ENCODE measurements at places on chromosomes 2 and 18.

- DNase-seq, result no peak
Measured at GRCh38 chr2:200476836-200477235, 33.0 kb downstream of the KCTD18 start.

GRCh38 chr2:55048508-55049042 is 1.7 kb downstream of the RTN4 start:
- no peak for DNase-seq

- no peak for DNase-seq
Measured at GRCh38 chr2:21892140-21892539, 768.4 kb downstream of the TDRD15 start.

DNA sequence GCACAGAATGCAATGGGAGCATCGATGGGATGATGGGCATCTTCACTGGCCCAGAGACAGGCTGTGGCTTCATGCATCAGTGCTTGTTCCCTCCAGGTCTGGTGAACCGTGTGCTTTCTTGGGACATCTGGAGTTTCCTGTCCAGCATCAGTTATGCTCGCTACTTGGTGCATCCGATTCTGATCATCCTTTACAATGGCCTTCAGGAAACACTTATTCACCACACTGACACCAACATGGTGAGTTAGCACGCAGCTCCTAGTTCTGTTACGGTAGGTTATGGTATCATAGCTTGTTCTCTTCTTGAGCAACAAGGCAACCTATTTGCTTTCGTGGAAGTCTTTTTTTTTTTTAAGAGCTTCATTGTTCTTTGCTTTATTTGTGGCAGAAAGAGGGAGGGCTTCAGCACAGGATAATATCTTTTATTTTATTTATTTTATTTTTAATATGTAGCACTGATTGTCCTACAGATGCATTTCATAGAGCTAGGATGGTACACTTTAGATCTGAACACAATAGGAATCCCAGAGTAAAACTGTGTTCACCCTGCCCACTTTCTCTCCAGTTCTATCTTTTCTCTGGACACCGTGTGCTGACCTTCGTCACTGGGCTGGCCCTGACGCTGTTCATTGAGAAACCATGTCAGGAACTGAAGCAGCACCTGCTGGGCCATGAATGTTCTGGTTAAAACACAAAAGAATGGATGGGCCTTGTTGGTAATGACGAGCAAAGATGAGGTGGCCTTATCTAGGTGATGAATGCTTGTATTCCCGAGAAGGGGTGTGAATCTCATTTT is 71.2 kb upstream of the SEC11C start:
- DNase-seq, result no peak

- no peak for DNase-seq
Measured at GRCh38 chr2:108998911-108999310, 9.9 kb upstream of the EDAR start.

- DNase-seq, result no peak
Measured at GRCh38 chr2:68723181-68723580, 11.4 kb upstream of the ARHGAP25 start.

DNA sequence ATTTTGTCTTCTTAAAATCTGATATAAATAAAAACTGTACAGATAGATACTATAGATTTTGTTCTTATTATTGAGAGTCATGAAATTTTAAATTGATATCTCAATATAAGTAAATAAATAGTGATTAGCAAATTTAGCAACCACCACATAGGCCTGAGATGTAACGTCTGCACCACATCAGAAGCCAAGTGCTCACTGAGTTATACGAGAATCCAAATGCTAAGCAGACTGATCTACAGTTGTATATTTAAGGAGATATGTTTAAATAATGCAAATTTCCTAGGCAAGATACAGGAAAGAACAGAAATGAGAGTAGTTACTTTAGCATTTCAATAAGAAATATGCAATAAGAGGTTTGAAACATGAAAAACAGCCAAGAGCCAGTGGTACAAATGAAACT is 85.2 kb upstream of the UNC80 start:
- no peak for DNase-seq

DNA sequence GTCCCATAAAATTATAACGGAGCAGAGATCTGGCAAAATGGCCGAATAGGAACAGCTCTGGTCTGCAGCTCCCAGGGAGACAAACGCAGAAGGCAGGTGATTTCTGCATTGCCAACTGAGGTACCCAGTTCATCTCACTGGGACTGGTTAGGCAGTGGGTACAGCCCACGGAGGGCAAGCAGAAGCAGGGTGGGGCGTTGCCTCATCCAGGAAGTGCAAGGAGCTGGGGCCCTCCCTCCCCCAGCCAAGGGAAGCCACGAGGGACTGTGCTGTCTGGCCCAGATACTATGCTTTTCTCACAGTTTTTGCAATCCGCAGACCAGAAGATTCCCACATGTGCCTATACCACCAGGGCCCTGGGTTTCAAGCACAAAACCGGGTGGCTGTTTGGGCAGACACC is 22.8 kb downstream of the ICA1L start:
- no peak for DNase-seq

DNA sequence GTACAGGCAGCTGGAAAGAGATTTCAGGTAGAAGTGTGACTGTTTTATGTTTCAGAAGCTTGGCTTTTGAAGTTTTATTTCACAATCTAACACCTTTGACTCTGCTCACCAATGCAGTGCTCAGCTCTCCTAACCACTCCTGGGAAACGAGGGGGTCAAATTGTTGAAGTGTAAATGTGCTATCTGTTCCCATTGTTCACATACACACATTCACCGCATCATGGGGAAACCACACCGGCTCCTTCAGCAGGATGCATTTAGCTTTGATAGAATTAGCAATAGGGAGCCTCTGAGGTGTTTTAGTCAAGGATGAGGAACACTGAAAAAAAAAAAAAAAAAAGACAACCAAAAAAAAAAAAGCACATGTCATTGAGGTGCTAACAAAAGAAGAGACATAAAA is 13.4 kb upstream of the DLGAP1 start:
- DNase-seq, result no peak

- no peak for DNase-seq
Measured at GRCh38 chr2:129203331-129203730, 776.1 kb upstream of the RAB6C start.

DNA sequence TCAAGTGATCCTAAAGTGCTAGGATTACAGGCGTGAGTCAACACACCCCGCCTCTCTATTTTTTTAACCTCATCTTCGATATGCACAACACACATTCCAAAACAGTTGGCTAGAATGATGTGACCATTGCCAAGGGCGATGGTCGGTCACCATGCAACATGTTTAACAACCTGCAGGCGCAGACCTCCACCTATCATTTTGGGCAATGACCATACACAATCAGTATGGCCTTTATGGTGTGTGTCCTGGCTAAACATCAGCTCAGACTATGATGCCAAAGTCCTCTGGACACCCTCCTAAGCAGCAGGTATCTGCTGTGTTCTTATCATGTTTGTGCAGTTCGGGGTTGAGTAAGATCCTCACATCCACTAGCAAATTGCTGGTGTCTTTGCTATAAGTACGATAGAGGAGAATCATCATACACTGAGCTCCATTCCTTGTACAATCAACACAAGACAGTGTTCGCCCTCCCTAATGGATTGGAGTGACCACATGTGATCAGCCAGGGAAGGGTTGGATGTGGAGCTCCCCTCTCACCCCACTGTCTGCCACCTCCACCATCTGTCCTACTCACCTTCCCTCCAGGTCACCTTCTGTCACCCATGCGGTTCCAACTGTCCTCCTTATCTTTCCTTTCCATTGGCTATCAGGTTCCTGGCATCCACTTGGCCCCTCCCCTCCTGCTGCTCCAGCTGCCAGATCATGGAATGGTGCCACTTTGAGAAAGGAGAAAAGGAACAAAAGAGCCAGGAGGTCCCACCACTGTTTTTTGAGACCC is 7.9 kb upstream of the RNF152 start:
- no peak for DNase-seq

- no peak for DNase-seq
Measured at GRCh38 chr18:3620146-3621119, 170.5 kb downstream of the TGIF1 start.

DNA sequence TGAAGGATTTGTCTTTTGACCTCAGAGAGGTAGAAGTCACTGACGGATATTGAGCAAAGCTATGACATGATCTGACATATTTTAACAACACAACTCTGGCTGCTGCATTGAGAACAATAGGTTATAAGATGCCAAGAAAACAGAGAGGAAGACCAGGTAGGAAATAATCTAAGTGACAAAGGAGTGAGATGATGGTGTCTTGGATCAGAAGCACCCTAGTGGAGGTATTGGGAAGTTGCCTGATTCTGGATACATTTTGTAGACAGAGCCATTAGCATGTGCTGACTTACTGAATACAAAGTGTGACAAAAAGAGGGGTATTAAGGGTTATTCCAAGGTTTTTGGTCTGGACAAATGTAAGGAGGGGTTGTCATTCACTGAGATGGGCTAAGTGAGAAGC is 1438.1 kb downstream of the DPP10 start:
- no peak for DNase-seq

- DNase-seq, result no peak
Measured at GRCh38 chr2:121052521-121052920, 232.5 kb downstream of the TFCP2L1 start.

DNA sequence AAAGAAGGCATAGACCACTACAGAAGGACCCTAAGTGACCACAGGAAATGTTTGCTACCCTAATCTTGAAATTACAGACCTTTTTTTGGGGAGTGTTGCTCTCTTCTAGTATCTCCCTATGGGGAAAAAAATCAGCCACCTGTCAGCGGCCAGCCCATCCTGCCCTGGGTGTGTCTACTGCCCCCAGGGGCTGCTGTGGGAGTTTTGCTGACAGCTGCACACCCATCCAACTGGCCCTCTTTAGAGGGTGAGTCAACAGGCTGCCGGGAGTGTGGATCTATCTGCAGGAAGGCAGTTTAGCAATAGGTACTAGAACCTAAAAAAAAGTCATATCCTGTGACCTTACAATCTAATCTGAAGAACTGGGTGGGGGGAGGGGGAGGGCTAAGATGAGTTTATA is 796 bp upstream of the DYSF start:
- no peak for DNase-seq

DNA sequence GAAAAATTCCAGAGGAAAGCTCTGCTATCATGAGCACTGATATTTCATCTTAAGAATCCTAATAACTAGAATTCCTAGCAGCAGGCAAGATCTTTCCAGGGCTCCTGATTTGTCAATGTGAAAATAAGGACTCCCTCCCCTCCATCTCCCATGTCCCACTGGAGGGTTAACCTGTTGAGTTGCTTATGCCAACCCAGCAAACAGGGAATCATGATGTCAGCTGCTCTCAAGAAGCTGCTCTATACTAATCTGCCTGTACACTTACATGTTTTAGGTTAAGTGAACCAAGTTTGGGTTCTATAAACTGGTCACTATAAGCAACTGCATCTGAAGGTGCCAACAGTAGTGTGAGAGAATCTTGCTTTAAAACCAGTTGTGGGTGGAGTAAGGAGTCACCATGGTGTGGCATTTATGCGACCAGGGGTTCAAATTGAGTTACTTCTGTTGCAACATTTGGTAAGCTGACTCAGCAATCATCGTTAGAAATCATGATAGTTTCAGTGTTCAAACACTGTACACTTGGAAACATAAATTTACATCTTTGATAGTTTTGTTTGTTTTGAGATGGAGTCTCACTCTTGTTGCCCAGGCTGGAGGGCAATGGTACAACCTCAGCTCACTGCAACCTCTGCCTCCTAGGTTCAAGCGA is 53.4 kb downstream of the STK25 start:
- DNase-seq, result no peak

- no peak for DNase-seq
Measured at GRCh38 chr2:231546014-231546715, 15.9 kb upstream of the NMUR1 start.

DNA sequence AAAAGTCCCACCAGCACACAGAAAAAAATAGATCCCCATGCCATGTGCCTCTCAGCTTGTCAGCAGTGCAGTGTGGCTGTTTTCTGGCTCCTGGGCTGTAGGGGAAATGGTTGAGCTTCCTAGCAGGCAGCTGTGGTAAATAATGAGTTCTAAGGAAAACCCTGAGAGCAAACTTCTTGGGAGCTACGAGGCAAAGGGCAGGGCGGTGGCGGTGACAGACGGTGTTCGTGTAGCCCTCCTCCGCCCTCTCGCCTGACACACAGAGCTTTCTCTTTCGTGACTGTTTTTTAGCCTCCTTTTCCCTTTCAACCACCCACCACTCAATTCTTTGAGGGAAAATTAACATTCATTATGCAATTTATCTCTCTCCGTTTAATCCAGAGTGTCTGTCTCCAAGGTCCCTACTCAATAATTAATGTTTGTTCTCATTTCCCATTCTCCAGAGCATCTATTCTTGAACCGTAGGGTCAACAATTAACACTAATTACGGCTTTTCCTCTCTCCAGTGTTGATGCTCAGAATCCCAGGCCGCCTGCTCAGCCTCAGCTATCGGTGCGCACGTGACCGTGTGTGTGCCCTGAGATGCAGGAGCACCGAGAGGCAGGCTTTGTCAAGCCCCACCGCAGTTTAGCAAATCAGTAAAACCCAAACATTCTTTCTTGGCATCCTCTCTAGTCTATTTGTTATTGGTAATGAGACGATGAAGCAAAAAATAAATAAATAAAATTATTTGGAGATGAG is 50.1 kb downstream of the KIAA2012 start:
- DNase-seq, result no peak

DNA sequence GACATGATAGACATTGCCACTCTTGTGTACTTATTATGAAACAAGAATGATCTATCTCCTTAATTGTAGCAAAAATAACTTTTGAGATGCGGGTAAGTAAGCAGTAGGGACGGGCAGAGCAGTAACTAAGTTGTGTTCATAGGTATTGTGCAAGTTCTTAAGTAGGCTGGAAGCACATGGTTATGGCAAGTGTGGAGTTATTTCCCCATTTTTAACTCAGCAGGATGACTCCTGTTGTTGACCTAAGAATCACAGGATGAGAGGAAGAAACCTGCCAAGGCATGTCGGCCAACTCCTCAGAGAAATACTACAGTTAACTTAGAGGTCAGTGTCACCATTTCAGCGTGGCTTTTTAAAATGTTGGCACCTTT is 51.1 kb upstream of the FN1 start:
- no peak for DNase-seq

GRCh38 chr18:48613589-48614404 is 75.0 kb downstream of the CTIF start:
- no peak for DNase-seq

- DNase-seq, result no peak
Measured at GRCh38 chr18:28422577-28422976, 245.6 kb upstream of the CDH2 start.

- peak; percentile 40 for DNase-seq
Measured at GRCh38 chr2:42823744-42824453, 31.5 kb upstream of the HAAO start.

DNA sequence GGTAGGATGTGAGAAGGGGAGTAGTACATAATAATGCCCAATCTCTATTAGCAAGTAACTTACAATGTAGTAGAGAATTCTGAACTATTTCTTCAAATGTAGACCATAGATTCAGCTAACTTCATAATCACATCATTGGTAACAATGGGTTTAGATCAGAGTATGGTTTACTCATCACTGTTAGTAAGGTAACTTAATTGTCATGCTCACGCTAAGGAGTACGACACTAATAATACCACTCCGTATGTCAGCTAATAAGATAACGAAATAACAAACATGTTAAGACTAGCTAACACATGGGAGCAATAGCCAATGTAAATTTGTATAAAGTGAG is 56.4 kb upstream of the CCDC141 start:
- DNase-seq, result no peak

Measured in left forelimb (tissue), 1 donor.